ENCODE measurements at places on chromosomes 5 and 9. TPM values are rescaled to one million over a fixed set of nuclear protein-coding genes. Genes with fewer than 3 reads are reported as not detected.

GRCh38 chr5:150068472-150068871, 17.9 kb downstream of the CSF1R start:
- no peak overlapping the region for H3K27ac ChIP-seq
- peaks cover 23% of the 10 kb centered on the region for H3K4me1 ChIP-seq
- H3K4me3 ChIP-seq: no peak overlapping the region
- H3K36me3 ChIP-seq: no peaks in the 10 kb centered on the region
- peaks cover 3% of the 10 kb centered on the region for H3K27me3 ChIP-seq
- DNase-seq: no peak

DNA sequence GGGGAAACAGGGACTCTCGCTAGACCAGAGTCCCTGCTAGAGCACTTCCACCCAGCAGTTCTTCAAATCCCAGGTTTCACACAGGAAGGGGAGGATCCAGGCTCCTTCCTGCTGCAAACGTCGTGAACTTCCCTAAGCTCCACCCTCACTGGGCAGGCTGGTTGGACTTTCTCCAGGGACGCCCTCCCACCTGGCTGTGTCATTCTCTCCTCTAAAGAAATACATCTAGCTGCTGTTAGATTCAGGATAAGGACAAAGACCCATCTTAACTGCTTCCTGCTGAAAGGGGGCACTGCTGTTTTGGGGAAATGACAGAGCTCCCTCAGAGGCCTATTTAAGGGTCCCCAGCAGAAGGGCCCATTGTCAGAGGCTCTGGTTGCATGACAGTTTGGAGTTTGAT, 230.7 kb downstream of the SEMA6A start:
- no peaks in the 10 kb centered on the region for H3K27me3 ChIP-seq
- H3K36me3 ChIP-seq: no peaks in the 10 kb centered on the region
- no peak for DNase-seq
- H3K27ac ChIP-seq: no peak overlapping the region
- H3K4me3 ChIP-seq: no peak overlapping the region

DNA sequence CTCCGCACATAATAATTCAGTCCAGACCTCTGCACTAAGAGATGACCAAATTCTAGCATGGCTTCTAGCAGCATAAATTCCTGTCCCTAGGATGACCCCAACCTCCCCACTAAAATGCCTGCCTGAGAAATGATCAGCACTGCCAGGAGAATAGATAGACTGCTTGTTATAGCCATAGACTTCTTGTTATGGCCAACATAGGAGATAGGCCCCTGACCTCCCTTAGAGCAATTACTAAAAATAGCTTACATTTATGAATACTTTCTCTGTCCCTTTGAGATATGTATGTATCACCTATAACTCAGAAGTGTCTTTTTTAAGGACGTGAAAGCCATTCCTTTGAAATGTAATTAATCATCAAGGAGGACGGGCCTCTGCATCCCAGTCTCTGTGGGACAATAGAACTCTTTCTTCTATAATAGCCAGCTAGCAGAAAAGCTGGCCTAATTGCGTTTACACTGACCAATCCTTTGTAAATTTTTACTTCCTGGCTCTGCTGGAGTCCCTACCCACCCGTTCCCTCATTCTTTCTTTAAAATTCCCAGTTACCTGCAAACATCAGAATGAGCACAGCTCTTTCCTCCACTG, 1002.7 kb downstream of the CDH18 start:
- H3K4me1 ChIP-seq: no peaks in the 10 kb centered on the region
- H3K27ac ChIP-seq: no peak overlapping the region
- DNase-seq: no peak

DNA sequence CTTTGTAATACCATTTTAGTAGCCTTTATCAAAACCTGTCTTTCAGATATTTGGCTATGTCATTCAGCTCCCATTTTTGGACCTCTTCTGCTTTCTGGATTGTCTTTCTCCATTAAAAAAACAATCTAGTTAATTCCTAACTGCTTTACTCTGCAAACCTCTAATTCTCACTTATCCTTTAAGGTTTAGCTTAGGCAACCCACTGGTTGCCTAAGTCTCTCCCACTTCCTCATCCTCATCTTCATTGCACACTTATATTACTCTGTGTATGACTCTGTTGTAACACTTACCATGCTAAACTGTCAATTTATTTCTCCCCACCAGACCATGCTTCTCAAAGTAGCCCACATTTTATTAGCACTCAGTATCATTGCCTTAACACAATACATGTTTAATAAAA, 205.0 kb upstream of the DMRTA1 start:
- no peak for DNase-seq
- H3K4me3 ChIP-seq: no peak overlapping the region

DNA sequence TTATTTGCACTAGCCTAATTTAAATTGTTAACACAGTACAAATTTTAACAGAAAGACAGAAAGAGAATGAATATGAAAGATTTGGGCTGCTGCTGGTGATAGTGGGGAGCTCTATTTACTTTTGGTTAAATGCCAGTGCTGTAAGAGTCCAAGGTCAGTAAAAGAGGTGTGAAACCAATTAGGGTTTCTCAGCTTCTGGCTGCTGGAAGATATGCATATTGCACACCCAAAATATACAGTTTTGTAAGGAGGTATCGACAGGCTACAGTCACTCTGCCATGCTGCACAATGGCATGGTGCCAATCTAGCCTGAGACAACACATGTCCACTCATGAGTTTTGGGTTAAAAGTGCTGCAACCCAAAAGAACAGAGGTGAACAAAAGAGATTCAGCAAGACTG, 79.3 kb downstream of the PPP2R2B start:
- no peaks in the 10 kb centered on the region for H3K36me3 ChIP-seq
- no peak overlapping the region for H3K4me3 ChIP-seq
- DNase-seq: no peak
- H3K27ac ChIP-seq: no peak overlapping the region
- no peaks in the 10 kb centered on the region for H3K27me3 ChIP-seq

CXXC5 gene
- 0.99 TPM for total RNA-seq

GRCh38 chr9:18347386-18348082, 126.4 kb upstream of the ADAMTSL1 start:
- H3K27me3 ChIP-seq: no peaks in the 10 kb centered on the region
- no peaks in the 10 kb centered on the region for H3K4me1 ChIP-seq
- no peaks in the 10 kb centered on the region for H3K36me3 ChIP-seq
- H3K4me3 ChIP-seq: no peak overlapping the region
- no peak for DNase-seq

KIF27 gene
- 3.8 TPM for total RNA-seq

GRCh38 chr5:51148437-51148836, 234.8 kb upstream of the ISL1 start:
- no peak for DNase-seq
- H3K4me3 ChIP-seq: no peak overlapping the region
- no peak overlapping the region for H3K27ac ChIP-seq
- no peaks in the 10 kb centered on the region for H3K27me3 ChIP-seq
- H3K36me3 ChIP-seq: no peaks in the 10 kb centered on the region

- H3K27me3 ChIP-seq: no peaks in the 10 kb centered on the region
- no peak overlapping the region for H3K27ac ChIP-seq
- no peak overlapping the region for H3K4me3 ChIP-seq
- no peaks in the 10 kb centered on the region for H3K36me3 ChIP-seq
Observed at GRCh38 chr5:161382685-161383084, 163.8 kb downstream of the GABRB2 start.

DNA sequence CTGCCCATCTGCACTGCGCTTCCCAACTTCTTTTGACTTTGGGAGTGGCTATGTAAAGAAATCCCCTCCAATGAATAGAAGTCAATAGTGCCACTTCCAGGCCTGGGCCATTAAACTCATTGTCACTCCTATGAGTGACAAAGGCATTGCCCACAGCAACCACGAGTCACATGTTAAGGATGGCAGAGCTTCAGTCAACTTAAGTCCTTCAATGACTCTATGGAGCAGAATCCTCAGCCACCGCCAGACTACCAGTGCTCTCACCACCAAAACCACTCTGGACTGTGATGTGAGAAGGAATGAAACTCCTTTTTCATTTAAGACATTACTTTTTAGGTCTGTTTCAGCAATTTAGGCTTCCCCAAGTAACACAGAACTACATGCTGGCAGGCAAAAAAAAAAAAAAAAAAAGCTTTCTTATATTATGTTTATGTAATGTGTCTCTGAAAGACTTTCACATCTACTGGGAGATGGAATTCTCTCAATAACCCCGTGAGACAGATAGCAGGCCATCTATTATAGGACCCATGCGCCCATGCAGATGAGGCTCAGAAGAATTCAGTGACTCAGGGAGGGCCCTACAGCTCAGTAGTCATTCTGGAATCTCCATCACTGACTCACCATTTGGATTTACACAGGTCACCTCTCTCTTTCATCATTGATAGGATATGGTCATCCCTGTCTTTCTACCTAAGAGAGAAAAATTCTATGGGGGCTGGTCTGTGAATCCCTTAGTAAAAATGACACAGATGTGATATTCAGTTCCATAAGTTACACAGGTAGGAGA, 180.5 kb downstream of the CEMIP2 start:
- no peak overlapping the region for H3K27ac ChIP-seq
- H3K4me1 ChIP-seq: no peaks in the 10 kb centered on the region
- no peak overlapping the region for H3K4me3 ChIP-seq

DNA sequence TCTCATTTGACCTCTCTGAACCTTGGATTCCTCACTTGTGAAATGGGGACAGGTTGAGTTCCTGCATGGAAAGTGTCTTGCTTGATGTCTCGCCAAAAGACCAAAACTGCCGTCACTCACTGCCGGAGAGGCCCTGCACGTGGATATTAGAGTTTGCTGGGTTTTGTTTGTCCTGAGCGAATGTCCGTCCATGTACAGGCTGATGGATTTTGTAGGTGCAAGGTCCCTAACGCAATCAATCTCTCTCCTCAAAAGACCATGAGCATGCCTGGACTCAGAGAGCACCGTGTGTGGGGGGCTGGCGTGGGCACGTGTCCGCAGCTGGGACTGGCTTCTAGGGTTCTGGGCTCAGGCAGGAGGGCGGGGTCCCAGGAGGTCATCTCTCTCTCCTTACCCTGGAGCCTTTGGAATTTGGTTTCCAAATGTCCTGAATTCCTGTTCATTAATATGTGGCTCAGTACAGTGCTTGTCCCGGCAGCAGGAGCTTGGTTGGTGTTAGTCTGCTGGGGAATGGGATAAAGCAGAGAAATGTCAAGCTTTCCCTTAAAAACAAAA, 146.0 kb upstream of the IER5L start:
- DNase-seq: no peak
- peaks cover 1% of the 10 kb centered on the region for H3K27me3 ChIP-seq
- no peak overlapping the region for H3K4me3 ChIP-seq
- no peaks in the 10 kb centered on the region for H3K36me3 ChIP-seq
- peaks cover 23% of the 10 kb centered on the region for H3K4me1 ChIP-seq

LCN9 gene
- total RNA-seq: not detected

DNA sequence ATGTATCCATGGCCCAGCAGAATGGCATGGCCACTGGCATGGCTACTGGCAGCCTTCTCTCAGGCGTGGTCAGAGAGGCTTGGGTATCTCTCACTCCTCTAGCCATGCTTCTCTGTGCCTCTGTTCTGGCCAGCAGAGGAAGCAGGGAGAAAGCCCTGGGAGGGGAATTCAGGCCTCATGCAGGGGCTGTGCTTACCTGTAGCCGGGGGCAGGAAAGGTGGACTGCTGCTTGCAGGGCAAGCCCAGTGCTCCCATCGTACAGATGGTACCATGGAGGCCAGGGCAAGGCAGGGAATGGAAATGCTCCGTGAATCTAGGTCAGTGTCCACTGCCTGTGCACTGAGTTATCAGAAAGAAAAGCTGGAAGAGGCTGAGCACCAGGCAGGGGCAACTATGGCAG, 2.7 kb downstream of the OR13J1 start:
- H3K27me3 ChIP-seq: peaks cover 2% of the 10 kb centered on the region
- no peak overlapping the region for H3K27ac ChIP-seq
- DNase-seq: no peak
- no peaks in the 10 kb centered on the region for H3K36me3 ChIP-seq
- H3K4me3 ChIP-seq: no peak overlapping the region

- H3K27me3 ChIP-seq: peaks cover 15% of the 10 kb centered on the region
- no peak overlapping the region for H3K4me3 ChIP-seq
- peaks cover 2% of the 10 kb centered on the region for H3K4me1 ChIP-seq
- DNase-seq: no peak
- no peaks in the 10 kb centered on the region for H3K36me3 ChIP-seq
Observed at GRCh38 chr5:79120221-79120620, 8.6 kb downstream of the BHMT start.

DNA sequence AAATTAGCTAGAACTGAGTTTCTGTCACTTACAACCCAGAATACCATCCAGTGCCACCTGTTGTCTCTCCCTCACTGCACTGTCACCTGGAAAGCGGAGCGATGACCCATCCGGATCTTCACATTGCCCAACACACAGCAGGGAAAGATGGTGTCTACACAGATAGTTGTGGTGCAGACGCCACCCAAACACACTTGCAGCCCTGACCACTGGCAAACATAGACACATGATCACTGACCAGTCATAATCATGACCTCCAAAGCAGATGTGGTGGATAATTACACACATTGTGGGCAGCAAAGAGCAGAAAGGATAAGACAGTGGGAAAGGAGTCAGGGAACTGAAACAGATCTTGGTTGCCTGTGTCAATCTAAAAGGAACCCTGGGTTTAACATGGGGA, 64.7 kb downstream of the GABBR2 start:
- H3K36me3 ChIP-seq: no peaks in the 10 kb centered on the region
- H3K4me3 ChIP-seq: no peak overlapping the region

GRIA1 gene
- not detected for total RNA-seq

All from activated CD4-positive, alpha-beta T cell treated with anti-CD3 and anti-CD28 coated beads, Interleukin-2, amount 10 ng/mL, durations not matched to agents 7 days and 5 days (primary cell).